Stimulated activated CD8-positive, alpha-beta memory T cell treated with anti-CD3 and anti-CD28 coated beads, Interleukin-7, amount 100 ng/mL, for 24 hours (primary cell): ENCODE measurements at places on chromosomes 3 and 15.

- no peak for DNase-seq
Observed at GRCh38 chr15:80514071-80514780, 110.0 kb downstream of the ARNT2 start.

DNA sequence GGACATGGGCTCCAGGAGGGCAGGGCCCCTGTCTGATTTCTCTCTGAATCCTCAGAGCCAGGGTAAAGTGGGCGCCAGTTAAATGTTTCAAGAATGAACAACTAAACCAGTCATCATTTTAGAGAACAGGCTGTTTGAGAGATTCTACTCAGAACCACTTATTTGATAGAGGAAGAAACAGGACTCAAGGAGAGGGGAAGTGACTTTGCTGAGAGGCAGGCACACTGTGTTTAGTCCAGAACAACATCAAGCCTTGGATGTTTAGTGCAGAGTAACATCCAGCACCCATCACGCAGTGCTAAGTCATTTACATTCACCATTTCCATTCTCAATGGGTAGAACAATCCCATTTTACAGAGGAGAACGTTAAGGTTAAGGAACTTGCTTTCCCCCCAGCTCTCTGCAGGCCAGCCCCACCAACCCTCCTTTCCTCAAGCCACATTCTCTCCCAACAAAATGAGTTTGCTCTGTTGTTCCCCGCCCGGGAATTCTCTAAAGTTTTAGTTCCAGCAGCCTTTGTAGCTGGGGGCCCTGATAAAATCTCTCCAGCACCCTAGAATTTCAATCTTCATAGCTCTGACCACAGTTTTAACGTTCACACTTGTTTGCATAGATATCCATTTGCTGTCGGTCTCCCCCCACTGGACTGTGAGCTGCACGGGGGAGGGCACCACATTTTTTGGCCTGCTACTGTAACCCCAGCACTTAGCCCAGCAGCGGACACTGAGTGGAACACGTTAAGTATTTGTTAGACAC, 962 bp downstream of the NMNAT3 start:
- no peak for DNase-seq

DNA sequence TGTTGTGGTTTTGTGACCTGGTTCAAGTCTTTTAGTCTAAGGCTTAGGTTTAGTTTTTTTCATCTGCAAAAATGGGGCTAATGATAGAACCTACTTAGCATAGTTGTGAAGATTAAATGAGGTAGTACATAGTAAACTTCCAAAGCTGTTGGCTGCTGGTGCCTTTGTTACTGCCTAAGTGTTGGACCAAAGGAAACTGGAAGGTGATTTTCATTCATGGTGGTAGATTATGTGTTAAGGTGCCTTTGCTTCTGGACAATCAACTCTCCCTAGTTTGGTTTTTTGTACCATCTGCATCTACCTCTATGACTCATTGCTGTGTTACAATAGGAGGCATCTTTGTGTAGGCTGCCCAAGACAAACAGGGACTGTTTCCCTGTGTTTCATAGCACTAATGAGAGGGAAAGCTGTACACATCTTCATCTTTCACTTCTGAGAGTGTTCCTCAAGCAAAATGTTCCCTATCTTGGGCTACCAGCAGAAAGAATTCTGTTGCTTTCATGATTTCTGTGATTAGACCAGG, 3.2 kb downstream of the MAP2K1 start:
- no peak for DNase-seq

DNA sequence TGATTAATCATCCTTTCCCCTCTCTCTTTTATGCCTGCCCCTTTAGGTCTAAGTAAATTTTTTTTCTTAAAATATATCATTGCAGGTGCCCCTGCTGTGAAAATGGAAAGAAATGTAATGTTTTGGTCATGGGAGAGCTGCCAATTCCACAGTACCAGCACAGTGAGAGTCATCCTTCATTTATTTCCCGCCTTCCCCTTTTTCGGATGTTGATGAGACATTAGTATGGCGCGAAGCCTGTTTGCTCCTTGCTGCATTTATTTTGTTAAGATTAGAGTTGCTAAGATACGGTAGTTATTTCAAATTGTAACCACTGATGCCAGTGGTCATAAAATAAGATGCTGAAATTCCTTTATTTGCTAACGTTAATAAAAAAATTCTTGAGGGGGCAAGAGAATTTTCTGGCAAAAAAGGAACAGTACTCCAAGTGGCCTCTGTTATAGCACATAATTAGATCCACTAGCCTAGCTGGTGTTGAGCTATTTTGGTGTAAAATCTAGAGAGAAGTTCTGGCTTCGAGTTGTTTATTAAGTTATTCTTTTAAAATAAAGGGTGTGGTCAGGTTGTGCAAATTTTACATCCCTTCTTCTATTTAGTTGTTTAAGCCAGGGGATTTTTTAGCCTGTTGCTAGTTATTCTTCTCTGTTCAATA, 62.8 kb downstream of the MDFIC2 start:
- DNase-seq: no peak

GRCh38 chr3:197736010-197736490, 654 bp downstream of the RUBCN start:
- DNase-seq: peak; percentile 29

DNA sequence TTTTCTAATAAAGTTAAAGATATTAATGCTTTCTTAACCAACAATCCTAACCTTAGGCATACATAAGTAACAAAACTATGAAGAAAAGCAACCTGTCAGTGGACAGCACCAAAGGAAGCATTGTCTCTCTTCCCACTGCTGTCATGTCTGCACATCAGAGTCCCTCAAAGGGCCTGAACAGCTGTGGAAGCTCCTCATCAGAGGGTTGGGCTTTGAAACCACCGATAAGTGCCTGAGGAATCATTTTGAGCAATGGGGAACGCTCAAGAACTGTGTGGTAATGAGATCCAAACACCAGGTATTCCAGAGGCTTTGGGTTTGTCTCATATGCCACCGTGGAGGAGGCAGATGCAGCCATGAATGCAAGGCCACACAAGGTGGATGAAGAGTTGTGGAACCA, 182.5 kb downstream of the FMN1 start:
- no peak for DNase-seq

- no peak for DNase-seq
Observed at GRCh38 chr3:186896006-186896405, 34.3 kb upstream of the ST6GAL1 start.

- no peak for DNase-seq
Observed at GRCh38 chr15:81338170-81339007, 14.4 kb upstream of the STARD5 start.

- DNase-seq: no peak
Observed at GRCh38 chr15:39434751-39435238, 146.1 kb upstream of the THBS1 start.

GRCh38 chr3:64160000-64160695, 65.1 kb downstream of the PRICKLE2 start:
- DNase-seq: no peak

- no peak for DNase-seq
Observed at GRCh38 chr3:12593473-12593872, 36.6 kb downstream of the MKRN2 start.

GRCh38 chr3:112873632-112874031, 27.0 kb upstream of the CD200R1L start:
- DNase-seq: no peak

- DNase-seq: no peak
Observed at GRCh38 chr3:25478964-25479726, 51.1 kb downstream of the RARB start.

- DNase-seq: no peak
Observed at GRCh38 chr3:109685084-109686079, 348.0 kb upstream of the DPPA4 start.

DNA sequence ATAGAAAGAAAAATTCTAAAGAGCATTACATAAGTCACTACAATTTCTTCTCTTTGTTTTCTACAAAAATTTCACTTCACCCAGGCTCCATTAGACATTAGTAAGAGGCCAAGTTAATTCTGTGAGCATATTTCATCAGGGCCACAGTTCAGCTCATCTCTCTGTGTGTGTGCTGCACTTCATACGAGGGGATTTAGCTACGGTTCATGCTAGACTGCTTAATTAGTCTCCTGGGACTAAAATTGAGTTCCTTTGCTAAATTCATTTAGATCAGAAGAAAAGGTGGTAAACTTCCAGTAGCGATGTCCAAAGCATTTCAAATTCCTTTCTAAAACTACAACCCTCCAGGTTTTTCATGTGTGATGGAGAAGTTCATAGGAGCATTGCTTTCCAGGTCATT, 83.1 kb upstream of the SETMAR start:
- no peak for DNase-seq

DNA sequence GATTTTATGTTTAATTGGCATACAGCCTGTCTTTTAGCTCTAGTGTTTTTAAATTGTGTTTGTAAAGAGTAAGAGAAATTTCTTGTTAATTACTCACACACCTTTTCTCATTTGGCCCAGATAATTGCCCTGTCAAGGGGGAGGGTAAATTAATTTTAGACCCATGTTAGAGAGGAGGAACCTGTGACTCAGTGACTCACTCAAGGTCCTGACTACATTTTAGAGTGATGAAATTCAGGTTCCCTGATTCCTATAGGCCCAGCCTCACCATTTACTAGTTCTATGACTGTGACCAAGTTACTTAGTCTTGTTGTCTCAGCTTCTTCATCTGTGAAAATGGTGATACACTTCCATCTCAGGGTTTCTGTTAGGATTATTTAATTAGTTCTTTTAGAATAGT, 125.2 kb upstream of the DPH6 start:
- no peak for DNase-seq

GRCh38 chr3:162774613-162775100, 1278.0 kb downstream of the OTOL1 start:
- DNase-seq: no peak

GRCh38 chr15:50017522-50017921, 101.5 kb downstream of the ATP8B4 start:
- no peak for DNase-seq

- DNase-seq: no peak
Observed at GRCh38 chr3:165846056-165846455, 8.8 kb upstream of the BCHE start.

- DNase-seq: no peak
Observed at GRCh38 chr15:78689626-78690025, 48.6 kb upstream of the CHRNB4 start.

DNA sequence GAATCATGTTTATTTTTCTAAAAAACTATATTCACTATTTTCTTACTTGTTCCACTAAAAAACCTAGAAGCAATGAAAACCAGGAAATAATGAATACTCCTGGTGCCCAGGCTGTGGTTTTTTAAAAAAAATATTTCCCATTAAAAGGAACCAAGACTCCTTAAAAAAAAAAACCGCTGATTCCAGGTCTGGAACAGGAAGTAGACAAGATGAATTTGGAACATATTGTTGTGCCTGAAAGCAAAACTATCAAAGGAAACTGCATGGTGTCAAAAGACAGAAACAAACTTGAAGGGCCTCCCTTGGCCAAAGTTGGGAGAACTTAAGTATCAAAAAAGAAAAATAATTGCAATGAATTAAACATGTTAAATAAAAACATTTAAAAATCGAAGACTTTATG, 245.3 kb upstream of the P2RY1 start:
- DNase-seq: no peak

GRCh38 chr3:29312960-29313452, 32.1 kb downstream of the RBMS3 start:
- DNase-seq: no peak

GRCh38 chr3:116886202-116886893, 176.8 kb downstream of the TUSC7 start:
- no peak for DNase-seq

DNA sequence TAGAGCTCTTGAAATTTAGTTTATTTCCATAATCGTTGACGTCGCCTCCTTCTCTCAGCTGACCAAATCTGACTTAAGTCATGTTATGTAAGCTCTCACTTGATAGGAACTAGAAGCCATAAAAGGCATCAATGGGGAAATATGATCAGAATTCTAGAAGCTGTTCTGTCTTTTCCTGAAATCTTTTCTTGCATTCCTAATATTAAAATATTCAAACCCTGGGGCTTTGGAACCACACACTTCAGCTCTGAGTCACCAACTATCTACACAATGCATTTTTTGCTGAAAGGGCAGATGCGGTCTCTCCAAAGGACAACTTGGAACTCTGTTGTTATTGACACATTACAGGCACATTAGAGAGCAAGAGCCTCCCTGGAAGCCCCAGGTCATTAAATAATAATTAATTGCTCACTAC, 91.3 kb downstream of the LARS2 start:
- DNase-seq: no peak

DNA sequence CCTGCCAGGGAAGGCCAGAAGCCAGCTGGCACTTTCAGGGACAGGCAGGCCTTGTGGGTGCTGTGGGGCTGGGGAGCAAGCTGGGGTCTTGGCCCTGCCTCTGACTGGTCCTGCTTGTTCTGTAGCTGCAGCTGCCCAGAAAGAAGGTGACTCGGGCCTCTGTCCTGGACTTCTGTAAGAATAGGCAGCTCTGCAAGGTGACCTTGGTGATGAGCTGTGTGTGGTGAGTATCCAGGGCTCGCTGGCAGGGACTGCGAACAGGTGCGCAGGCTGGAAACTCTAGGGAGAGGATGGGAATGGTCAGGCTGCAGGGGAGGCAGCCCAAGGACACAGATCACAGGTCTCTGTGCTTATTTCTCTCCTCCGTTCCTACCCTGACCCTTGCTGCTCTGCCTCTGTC, 31.2 kb downstream of the SLC22A14 start:
- no peak for DNase-seq

DNA sequence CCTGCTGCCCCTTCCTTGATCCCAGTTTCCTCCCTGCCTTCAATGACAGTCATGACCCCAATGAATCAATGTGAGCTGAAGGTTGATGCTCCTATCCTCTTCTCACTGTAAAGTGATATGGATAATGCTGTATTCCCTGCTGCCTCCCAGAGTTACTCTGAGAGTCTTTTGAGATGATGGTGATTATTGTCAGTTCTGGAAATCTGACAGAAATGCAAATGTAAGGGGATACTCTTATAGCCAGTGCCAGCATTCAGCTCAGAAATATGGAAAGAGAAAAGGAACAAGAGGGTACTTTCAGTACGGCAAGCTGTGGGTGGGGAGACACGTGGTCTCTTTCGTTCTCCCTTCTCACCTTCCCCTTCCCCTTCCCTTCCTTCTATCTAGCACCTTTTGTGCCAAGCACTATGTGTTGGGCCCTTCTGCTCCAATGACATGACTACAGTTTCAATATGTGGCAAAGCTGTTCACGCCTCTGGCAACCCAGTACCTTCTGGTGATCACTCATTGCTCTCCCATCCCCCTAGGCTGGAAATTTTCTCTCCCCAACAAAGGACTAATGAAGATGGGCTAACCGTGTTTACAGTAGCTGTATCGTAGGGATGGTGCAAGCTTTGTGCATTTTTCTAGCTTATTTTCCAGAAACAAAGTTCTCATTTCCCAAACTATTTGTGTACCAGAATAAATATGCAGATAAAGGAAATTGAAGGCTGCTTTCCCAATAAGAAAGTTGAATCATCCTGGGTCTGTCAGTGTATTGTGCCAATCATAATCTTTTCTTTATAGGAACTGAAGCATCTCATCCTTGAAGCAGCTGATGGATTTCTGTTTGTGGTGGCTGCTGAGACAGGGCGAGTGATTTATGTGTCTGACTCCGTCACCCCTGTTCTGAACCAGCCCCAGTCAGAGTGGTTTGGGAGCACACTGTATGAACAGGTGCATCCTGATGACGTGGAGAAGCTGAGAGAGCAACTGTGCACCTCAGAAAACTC, 70.3 kb downstream of the ARNT2 start:
- no peak for DNase-seq
